Large intestine (tissue), 12 donors: ENCODE measurements at places on chromosomes 7 and 10.

- no peaks in the 10 kb centered on the region for H3K36me3 ChIP-seq
- no peak overlapping the region for H3K27ac ChIP-seq
- DNase-seq, result no peak
- no peaks in the 10 kb centered on the region for H3K27me3 ChIP-seq
- H3K4me1 ChIP-seq, result peaks cover 14% of the 10 kb centered on the region
Measured at GRCh38 chr7:20114468-20114867, 102.7 kb downstream of the MACC1 start.

DNA sequence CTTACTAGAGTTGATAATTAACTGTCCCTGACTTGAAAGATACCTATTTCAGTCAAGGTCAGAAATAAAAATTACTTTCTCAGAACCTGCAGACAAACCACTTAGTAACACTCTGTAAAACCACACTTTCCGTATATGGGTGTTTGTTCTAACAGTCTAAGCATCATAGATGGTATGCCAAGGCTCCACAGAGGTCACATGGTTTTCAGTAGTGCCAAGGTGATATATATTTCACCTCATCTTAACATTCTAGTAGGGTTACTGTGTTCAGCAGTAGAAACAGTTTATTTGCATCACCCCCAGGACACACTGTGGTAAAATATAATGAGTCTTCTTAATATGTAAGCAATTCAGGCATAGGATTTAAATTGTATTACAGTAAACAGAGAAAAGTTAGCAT lies 61.5 kb downstream of the KCND2 start:
- no peaks in the 10 kb centered on the region for H3K36me3 ChIP-seq
- H3K4me1 ChIP-seq, result no peaks in the 10 kb centered on the region
- no peak for DNase-seq
- no peak overlapping the region for H3K27ac ChIP-seq
- H3K4me3 ChIP-seq, result no peak overlapping the region

GRCh38 chr7:158774952-158775351 lies 54.4 kb downstream of the ESYT2 start:
- no peaks in the 10 kb centered on the region for H3K4me1 ChIP-seq
- H3K36me3 ChIP-seq, result peaks cover 23% of the 10 kb centered on the region
- H3K27ac ChIP-seq, result no peak overlapping the region
- no peak overlapping the region for H3K4me3 ChIP-seq

GRCh38 chr7:93992421-93993110 lies 11.6 kb downstream of the BET1 start:
- H3K4me3 ChIP-seq, result no peak overlapping the region
- peak overlapping the region; percentile 66 for H3K27ac ChIP-seq
- DNase-seq, result peak; percentile 25
- H3K4me1 ChIP-seq, result no peaks in the 10 kb centered on the region

DNA sequence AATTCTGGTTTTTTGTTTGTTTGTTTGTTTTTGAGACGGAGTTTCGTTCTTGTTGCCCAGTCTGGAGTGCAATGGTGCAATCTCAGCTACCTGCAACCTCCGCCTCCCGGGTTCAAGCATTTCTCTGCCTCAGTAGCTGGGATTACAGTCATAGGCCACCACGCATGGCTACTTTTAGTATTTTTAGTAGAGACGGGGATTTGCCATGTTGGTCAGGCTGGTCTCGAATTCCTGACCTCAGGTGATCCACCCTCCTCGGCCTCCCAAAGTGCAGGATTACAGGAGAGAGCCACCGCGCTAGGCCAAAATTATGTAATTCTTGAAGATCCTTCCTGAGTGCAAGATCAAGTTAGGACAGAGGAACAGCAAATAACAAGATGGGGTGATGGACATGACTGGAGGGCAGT lies 719 bp downstream of the ZNF33B start:
- no peak for DNase-seq
- H3K27ac ChIP-seq, result peak overlapping the region; percentile 99
- no peaks in the 10 kb centered on the region for H3K36me3 ChIP-seq
- H3K4me3 ChIP-seq, result peak overlapping the region; percentile 89
- H3K27me3 ChIP-seq, result no peaks in the 10 kb centered on the region

DNA sequence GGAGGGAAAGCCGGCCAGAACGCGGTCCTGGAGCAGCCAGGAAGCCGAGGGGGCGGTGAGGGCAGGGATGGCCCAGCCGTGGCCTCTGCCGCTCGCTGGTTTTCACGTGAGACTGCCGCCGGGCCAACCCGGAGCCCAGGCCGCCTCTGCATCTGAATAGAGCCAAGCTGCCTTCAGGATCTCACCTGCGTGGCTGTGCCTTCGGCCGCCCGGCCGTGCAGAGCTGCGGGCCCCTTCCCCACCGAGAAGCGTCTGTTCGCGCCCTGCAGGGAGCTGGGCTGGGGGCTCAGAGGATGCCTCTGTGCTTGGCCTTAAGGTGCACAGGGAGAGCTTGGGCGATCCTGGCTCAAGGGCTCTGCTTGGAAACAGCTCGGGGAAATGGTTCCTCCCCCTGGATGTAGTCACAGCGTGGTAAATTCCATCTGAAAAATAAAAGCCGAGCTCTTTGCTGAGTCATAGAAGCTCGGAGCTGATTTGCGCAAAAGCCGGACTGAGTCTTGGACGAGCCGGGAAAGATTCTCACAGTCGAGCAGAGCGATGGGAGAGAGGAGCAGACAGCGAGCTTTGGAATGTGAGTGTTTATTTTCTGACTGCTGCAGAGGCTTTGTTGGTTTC lies at the start of gene JAKMIP3:
Gene JAKMIP3 (plus strand): TSS at position 456 of the 615 bp plus-strand sequence. CDS start 38,863 bp downstream, outside the sequence.
- H3K27me3 ChIP-seq, result peaks cover 11% of the 10 kb centered on the region
- H3K4me3 ChIP-seq, result peak within 1 kb of the TSS; percentile 32
- peaks cover 3% of the 10 kb centered on the region for H3K4me1 ChIP-seq
- H3K27ac ChIP-seq, result no peak within 1 kb of the TSS
- no peaks in the 10 kb centered on the region for H3K36me3 ChIP-seq

DNA sequence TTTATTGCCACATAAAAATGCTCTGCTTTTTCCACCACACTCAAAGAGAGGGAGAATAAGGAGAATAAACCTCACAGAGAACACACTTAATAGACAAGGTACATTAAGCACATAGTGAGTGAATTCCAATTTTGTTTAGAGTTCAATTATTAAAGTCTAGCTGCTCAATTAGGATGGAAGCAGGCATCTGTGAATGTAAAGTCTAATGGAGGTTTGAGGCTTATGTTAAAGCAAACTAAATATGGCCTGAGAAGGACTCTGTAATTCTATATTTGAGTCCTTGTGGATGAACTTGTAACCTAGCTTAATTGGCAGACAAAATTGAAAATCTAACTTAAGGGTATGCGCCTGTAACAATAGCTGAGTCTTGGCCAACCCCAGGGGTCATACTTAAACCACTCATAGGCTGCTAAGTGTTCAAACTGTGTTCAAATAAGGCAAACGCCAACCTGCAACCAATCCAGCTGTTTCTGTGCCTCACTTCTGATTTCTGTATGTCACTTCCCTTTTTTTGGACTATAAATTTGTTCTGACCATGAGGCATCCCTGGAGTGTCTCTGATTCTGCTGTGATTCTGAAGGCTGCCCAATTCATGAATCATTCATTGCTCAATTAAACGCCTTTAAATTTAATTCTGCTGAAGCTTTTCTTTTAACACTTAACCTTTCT lies 31.3 kb upstream of the NME8 start:
- DNase-seq, result no peak
- no peaks in the 10 kb centered on the region for H3K27me3 ChIP-seq
- no peaks in the 10 kb centered on the region for H3K36me3 ChIP-seq
- no peak overlapping the region for H3K4me3 ChIP-seq

DNA sequence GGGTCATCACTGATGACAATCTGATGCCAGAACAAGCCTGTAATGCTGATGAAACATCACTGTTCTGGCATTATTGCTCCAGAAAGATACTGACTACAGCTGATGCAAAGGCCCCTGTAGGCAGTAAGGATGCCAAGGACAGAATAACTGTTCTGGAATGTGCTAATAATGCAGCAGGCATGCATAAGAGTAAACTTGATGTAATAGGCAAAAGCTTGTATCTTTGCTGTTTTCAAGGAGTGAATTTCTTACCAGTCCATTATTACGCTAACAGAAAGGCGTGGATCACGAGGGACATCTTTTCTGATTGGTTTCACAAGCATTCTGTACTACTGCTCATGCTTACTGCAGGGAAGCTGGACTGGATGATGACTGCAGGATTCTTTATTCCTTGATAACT lies 18.7 kb downstream of the LCOR start:
- no peaks in the 10 kb centered on the region for H3K27me3 ChIP-seq
- peaks cover 13% of the 10 kb centered on the region for H3K36me3 ChIP-seq
- H3K27ac ChIP-seq, result no peak overlapping the region
- H3K4me1 ChIP-seq, result no peaks in the 10 kb centered on the region
- DNase-seq, result no peak

DNA sequence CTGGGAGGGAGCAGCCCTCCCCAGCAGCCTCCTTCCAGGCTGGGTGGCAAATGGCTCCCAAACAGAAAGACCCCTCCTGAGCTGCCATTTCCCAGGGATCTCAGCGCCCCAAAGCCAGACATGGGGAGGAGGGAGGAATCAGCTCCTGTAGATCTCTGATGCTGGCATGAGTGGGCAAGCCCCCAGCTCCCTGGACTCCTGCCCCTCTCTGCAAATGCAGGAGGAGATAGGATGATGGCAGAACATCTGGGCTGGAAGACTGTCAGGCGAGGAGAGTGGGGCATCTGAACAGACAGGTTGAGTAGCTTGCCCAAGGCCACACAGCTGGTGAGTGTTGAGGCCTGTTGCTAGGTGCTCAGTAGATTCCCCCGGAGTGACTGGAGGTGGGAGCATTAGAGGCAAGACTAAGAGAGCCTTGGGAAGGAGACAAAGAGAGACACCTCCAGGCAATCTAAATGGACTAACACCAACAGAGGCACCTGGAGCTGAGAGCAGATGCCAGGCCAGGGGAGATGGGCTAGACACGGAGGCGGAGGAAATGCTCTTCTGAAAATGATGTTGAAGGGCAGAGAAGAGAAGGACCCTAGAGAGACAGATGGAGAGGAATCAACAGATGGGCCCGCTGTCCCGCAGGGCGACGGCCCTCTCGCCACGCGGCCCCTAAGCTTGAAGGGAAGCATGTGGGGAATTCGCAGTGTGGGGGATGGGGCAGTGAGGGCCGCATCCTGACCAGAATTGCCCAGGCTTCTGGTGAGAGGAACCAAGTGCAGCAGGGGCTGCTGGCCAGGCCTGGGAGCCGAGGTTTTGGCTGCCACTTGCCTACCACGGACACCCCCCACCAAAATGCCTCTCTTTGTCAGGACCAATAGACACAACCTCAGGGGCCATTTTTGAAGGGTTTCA lies 84.8 kb upstream of the LRRC4 start:
- H3K4me3 ChIP-seq, result no peak overlapping the region
- no peaks in the 10 kb centered on the region for H3K4me1 ChIP-seq
- H3K27ac ChIP-seq, result no peak overlapping the region
- H3K27me3 ChIP-seq, result peaks cover 13% of the 10 kb centered on the region

DNA sequence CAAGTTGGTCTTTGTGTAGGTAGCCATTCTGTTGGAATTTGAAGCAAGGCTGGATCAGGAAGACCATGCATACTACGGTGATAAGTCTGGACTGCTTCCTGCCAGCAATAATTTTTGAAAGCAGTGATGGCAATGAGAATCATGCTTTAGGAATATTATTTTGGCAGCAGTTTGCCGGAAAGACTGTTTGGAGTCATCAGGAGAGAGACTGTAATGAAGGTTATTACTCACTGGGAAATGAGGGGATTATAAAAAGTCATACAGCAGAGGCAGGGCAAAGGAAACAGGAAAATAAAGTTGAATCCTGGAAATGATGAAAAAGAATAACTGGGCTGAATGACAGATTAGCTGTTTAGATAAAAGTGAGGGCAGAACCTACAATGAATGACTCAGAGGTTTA lies 1136.8 kb upstream of the AUTS2 start:
- no peak for DNase-seq
- no peak overlapping the region for H3K27ac ChIP-seq
- H3K36me3 ChIP-seq, result no peaks in the 10 kb centered on the region
- no peak overlapping the region for H3K4me3 ChIP-seq

- no peak for DNase-seq
- no peak overlapping the region for H3K27ac ChIP-seq
- peaks cover 3% of the 10 kb centered on the region for H3K4me1 ChIP-seq
- peaks cover 9% of the 10 kb centered on the region for H3K36me3 ChIP-seq
Measured at GRCh38 chr7:101823596-101823995, 6.2 kb downstream of the CUX1 start.
